Psoas muscle (tissue), 8 donors: ENCODE measurements at places on chromosomes 1 and 21. TPM values are rescaled to one million over a fixed set of nuclear protein-coding genes. Genes with fewer than 3 reads are reported as not detected.

DNA sequence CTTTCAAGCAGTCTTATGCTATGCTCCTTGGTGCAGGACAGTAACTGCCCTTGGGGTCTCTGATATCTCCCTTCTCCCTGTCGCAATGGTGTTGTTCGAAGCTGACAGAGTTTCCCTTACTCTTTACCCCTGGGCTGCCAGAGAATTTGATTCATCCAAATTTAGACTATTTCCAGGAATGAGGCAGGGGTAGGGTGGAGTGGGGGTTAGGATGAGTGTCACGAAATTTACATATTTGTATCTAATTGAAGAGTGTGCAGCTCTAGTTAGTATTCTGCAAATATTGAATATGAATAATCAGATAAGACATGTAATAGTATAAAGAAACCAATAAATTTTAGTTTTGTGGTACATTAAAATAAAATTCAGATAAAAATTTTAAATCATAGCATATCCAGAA, 140.0 kb upstream of the LMO4 start:
- no peaks in the 10 kb centered on the region for H3K27me3 ChIP-seq
- no peak overlapping the region for H3K4me3 ChIP-seq
- DNase-seq, result no peak
- no peak overlapping the region for H3K27ac ChIP-seq
- no peaks in the 10 kb centered on the region for H3K36me3 ChIP-seq

DNA sequence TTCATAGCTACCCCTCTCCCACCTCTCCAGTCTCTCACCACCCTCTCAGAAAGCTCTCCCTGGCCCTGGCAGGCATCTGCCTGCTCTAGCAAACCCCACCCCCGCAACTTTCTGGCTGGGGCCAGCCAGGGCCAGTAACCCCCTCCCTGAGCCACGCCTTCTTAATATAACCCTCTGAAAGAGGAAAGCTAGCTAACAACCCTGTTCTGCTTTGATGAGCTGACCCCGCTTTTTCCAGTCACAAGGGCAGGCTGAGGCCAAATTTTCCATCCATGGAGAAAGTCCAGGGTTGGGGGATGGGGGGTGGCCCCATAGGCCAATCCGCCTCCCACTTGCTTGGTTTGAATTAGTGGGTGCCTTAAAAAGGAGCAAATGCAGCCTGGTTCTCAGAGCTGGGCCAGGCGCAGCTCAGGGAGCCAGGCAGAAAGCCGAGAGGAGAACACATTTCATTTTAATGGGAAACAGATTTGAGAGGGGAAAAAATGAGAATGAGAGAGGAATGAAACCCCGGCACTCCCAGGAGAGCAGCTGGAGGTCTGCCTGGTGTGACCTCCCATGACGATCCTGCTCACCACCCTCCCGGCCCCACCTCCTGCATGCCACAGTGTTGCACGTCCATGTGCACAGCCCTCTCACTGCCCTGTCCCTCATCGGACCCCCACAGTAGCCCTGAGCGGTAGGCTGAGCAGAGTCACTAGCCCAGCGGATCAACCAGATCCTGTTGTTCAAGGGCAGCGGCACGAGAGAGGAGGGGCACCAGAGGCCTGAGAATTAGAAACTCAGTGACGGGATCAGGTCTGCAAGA, 62.3 kb downstream of the OPTC start:
- no peak overlapping the region for H3K4me3 ChIP-seq
- DNase-seq, result peak; percentile 74
- peak overlapping the region; percentile 78 for H3K27ac ChIP-seq
- H3K27me3 ChIP-seq, result no peaks in the 10 kb centered on the region
- no peaks in the 10 kb centered on the region for H3K36me3 ChIP-seq
- peaks cover 38% of the 10 kb centered on the region for H3K4me1 ChIP-seq

DNA sequence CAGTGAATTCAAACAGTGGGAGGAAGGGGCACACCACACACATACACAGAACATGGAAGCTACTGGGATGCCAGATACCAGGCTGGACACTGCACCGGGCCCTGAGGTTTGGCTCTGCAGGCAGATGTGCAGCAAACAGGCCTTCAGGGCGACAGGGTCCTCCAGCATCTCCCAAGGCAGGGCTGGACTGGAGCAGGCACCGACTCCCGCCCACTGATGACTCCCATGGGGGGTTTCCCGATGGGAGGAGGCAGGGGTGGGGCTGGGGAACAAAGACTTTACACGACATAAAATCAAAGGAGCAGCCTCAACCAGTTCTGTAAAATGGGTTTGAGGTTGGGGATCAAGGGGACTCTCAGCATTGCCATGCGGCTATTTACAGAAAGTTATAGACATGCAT, 118.1 kb downstream of the SYT2 start:
- no peaks in the 10 kb centered on the region for H3K36me3 ChIP-seq
- H3K27me3 ChIP-seq, result no peaks in the 10 kb centered on the region
- peaks cover 48% of the 10 kb centered on the region for H3K4me1 ChIP-seq
- H3K4me3 ChIP-seq, result no peak overlapping the region
- DNase-seq, result no peak
- H3K27ac ChIP-seq, result peak overlapping the region; percentile 46

- H3K27me3 ChIP-seq, result peaks cover 8% of the 10 kb centered on the region
- no peaks in the 10 kb centered on the region for H3K36me3 ChIP-seq
- no peaks in the 10 kb centered on the region for H3K4me1 ChIP-seq
- no peak for DNase-seq
- no peak overlapping the region for H3K4me3 ChIP-seq
These were observed 49.7 kb downstream of the B3GALT5 start for GRCh38 chr21:39662411-39662953.

Gene ZC3H12A
- polyA plus RNA-seq, result 3.7 TPM

Gene SYPL2
- 67.8 TPM for polyA plus RNA-seq

- DNase-seq, result no peak
- no peaks in the 10 kb centered on the region for H3K27me3 ChIP-seq
- no peak overlapping the region for H3K27ac ChIP-seq
- no peak overlapping the region for H3K4me3 ChIP-seq
These were observed 69.3 kb downstream of the SLC25A24 start for GRCh38 chr1:108130794-108131193.
